Amniotic stem cell (primary cell): ENCODE measurements at places on chromosomes 11 and 22.
A peak's percentile ranks its signal among the peaks of the same experiment; 100 is the strongest.

DNA sequence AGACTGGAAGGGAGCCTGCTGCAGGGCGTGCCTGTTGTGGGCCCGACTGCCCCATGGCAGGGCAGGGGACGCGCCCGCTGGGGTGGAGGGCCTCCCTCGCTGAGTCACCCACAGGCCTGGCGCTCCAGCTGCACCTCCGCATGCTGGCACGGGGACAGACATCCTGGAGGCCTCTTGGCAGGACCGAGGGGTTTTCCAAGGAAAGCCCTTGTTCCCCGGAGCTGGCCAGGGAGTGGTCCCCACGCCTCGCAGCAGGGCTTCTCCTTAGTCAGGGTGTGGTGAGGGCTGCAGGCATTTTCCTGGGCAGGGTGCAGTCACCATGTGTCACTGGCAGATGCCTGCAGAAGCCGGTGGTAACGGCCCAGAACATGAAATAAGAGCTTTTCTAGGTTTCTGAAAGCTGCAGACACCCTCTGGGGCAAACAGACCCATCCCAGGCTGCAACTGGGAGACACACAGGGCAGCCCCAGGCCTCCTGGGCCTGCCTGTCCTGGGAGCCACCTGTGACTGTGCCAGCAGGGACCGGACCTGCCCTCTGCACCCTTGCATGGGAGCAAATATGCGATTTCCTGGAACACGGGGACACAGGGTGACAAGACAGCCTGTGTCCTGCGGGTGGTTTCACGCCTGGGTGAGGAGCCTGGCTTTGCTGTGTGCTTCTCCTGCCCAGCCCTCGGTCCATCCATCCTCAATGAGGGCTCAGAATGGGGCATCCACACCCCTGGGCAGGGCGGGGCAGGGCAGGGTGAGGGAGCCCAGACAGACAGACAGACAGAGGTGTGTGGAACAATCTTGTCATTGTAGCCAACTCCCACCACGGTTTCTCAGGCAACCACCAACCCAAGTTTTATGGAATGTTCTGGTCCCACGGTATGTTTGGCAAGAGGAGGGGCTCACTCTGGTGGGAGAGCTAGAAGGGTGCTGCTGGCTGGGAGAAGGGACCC lies 43.2 kb upstream of the FADD start:
- peak; percentile 29 for DNase-seq

DNA sequence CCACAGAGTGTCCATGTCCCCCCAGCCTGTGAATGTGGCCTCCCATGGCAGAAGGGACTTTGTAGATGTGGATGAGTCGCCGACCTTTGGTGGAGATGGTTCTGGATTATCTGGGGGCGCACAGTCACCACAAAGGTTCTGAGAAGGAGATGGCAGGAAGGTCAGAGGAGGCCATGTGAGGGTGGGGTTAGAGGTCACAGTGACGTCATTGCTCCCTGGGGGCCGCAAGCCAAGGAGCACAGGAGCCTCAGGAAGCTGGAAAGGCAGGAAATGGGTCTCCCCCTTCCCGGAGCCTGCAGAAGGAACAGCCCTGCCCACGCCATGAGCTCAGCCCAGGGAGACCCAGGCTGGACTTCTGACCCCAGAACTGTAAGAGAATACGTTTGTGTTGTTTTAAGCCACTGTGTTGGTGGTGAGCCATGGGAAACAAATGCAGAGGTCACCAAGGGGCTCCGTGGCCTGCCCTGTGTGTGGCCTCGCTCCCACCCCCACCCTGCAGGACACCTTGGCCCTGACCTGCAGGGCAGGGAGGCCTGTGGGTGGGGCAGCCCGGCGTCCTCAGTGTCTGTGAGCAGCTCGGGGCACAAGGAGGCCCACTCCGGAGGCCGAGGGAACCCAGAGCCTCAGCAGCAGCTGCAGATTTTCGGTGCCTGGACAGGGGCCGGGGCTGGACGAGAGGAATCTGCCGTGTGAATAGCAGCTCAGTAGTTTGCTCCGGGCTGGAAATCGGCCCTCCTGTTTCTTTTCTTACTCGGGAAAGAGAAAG lies 32.1 kb downstream of the GRAMD4 start:
- no peak for DNase-seq

GRCh38 chr22:41908411-41909309 lies 6.2 kb downstream of the SHISA8 start:
- no peak for DNase-seq

DNA sequence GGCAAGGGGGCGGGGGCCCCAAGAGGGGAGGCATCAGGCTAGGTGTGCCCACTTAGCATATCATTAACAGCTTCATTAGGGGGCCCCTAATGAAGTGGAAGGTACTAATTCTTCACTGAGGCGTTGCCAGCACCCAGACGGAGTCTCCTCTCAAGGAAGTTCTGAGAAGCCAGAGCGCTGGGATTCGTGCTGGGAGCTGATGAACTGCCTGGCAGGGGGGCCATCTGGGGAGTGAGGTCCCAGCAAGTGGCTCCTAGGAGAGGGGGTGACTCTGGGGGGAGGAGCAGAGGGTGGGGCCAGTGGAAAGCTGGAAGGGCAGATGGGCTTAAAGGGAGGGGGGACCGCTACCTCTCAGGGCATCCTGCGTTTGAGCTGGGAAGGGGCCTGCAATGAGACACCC lies 29.8 kb downstream of the DAGLA start:
- no peak for DNase-seq

DNA sequence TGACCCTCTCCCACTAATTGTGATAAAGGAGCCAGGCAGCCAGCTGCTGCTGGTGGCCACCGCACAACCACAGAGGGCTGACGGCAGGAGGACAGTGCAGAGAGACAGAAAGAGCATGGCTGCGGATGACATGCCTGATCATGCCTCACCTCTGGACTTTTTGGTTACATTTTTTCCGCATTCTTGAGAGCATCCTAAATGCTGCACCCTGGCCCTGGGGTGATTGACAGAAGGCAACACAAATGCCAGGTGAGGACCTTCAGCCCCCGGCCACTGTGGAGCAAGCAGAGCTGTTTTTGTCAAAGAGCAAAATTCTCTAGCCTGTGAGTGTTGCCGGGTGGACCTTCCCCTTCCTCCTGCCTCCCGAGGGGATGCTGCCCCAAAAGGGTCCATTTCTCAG lies 78.5 kb downstream of the RPS6KA4 start:
- no peak for DNase-seq

DNA sequence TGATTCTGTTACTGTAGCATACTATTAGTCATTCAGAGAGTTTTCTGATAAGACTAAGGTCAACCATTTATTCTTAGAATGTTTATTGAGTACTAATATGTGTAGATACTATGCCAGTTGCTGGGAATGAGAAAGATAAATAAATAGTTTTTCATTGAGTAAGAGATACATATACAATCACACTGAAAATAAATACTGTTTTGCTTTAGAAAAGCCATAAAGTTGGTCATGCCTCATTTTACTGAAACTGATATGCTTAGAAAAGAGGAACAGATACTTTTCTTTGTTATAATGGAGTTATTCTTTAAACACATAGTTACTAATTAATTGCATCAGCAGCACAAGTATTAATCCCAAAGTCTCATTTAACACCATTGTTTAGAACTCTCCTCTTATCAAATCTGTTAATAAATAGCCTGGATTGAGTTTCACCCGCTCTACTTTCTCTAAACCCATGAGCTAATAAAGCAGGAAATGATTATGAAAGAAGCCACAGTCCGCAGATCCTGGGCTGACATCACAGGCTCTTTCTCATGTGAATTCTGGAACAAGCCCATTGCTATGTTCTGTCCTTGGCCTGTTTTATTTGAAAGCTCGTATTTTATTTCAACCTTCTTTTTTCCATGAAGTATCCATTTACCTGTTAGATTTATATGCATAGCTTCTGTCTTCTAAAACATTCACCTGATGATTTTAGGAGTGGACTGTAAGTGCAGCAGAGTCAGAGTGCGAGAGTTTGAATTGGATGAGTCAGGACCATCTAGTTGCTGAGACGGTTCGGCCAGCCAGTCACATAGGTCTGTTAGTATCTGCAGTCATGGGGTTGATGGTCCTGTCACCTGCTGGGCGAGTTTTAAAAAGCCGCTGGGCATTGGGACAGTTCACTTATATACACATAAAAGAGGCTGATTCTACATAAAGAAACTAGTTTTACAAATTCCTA lies 35.5 kb downstream of the PIWIL4 start:
- peak; percentile 47 for DNase-seq

DNA sequence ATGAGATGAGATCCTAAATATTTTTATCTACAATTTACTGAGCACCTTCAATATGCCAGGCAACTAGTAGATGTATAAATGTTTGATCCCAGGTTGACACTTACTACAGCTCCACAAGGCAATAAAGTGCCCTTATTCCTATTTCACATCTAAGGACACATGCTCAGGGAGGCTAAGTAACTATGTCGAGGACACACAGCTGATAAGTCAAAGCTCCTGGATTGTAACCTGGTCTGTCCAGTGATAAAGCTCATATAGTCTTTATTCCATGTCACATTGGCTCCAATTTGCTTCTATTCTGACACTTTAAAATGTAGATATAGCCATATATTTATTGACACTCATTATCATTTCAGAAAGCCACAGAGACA lies 93.8 kb upstream of the BMAL1 start:
- DNase-seq: no peak

GRCh38 chr11:72436661-72437060 lies 2.3 kb upstream of the CLPB start:
- no peak for DNase-seq

- peak; percentile 29 for DNase-seq
Measured at GRCh38 chr11:85694385-85694980, 8.5 kb upstream of the CCDC89 start.

GRCh38 chr11:61267437-61267841 lies 26.5 kb downstream of the PGA5 start:
- DNase-seq: no peak

DNA sequence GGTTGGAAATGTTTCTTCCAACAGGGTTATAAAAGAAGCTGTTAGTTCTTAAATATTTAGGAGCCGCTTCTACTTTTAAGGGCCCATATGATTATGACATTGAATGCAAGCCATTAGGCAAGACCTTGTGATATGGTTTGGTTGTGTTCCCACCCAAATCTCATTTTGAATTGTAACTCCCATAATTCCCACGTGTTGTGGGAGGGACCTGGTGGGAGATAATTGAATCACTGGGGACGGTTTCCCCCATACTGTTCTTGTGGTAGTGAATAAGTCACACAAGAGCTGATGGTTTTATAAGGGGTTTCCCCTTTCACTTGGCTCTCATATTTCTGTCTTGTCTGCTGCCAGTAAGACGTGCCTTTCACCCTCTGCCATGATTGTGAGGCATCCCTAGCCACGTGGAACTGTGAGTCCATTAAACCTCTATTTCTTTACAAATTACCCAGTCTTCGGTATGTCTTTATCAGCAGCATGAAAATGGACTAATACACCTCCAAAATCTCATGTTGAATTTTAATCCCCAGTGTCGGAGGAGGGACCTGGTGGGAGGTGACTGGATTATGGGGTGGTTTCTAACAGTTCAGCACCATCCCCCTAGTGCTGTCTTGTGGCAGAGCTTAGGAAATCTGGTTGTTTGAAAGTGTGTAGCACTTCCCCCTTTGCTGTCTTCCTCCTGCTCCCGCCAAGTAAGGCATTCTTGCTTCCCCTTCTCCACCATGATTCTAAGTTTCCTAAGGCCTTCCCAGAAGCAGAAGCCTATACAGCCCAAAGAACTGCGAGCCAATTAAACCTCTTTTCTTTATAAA lies 4.3 kb downstream of the CD59 start:
- DNase-seq: no peak

GRCh38 chr11:86678823-86679222 lies 6.4 kb upstream of the ME3 start:
- peak; percentile 13 for DNase-seq

DNA sequence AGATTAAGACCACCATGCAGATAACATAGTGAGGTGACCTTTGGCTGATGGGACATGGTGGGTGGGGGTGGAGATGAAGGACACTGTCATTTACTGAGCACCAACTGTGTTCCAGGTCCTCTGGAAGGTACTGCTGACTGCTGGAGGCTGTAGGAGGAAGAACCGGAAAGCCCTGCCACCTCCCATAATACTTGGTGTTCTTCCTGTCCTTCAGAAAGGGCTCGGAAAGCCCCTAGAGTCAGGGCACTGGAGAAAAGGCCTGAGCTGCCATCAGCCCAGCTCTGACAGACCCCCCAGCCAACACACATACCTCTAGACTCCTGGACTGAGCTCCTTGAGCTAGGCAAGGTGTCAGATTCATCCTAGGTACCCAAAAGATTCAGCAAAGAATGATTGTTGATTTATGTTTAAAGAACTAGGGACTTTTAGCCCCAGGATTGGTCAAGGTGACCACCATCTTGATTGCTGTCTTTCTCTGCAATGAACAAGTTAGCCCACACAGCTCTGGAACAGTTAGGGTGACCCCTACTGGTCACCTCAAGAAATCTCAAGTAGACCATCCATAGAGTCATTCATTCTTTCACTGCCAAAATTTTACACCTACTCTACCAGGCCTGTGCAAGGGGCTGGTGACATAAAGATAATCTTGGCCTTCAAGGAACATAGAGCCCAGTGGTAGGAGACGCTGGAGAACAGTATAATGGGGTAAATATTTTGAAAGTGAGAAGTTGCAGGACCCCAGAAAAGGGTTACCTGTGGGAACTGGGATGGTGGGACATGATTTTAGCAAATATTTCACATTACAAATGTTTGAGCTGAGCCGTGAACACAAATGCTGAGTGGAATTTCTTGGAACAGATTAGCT lies 39.4 kb downstream of the IRAG1 start:
- no peak for DNase-seq

- no peak for DNase-seq
Measured at GRCh38 chr11:130721736-130722135, 194.5 kb downstream of the SNX19 start.

DNA sequence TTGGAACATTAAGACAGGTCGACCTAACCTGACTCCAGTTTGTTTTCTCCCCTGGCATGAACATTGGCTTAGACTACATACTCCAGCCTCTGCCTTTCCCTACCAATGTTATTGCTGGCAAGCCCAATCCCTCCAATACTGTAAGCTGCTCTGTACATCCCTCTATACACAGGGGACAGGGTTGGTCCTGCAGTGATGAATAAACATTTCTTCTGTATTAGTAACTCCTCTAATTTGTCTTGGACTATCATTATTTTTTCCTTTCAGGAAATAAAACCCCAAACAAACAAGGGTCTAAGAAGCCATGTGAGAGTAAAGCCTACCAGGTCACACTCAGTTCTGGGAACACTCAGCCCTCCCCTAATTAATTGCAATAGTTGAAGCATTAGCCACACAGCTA lies 35.1 kb upstream of the FJX1 start:
- no peak for DNase-seq
